Adipose tissue (tissue), 3 donors: ENCODE measurements at places on chromosomes 2 and 18. TPM values are rescaled to one million over a fixed set of nuclear protein-coding genes. Genes with fewer than 3 reads are reported as not detected.

Gene CFC1
- 18.0 TPM for polyA plus RNA-seq

Gene ATIC
- polyA plus RNA-seq, result 82.7 TPM

Gene CBLN2
- not detected for polyA plus RNA-seq

Gene CNGA3
- 0.31 TPM for polyA plus RNA-seq

Gene DSC2
- polyA plus RNA-seq, result 2.8 TPM

Gene ITGA6
- 10.7 TPM for polyA plus RNA-seq

Gene RBKS
- polyA plus RNA-seq, result 9.4 TPM

Gene DUSP2
- polyA plus RNA-seq, result 15.6 TPM

Gene PCGF1
- 22.5 TPM for polyA plus RNA-seq

Gene IL1A
- not detected for polyA plus RNA-seq

Gene MYO3B
- polyA plus RNA-seq, result not detected

Gene MSTN
- not detected for polyA plus RNA-seq

Gene SLC9A2
- 0.11 TPM for polyA plus RNA-seq

Gene SLC8A1
- polyA plus RNA-seq, result 1.9 TPM

Gene CGREF1
- 5.0 TPM for polyA plus RNA-seq

Gene EMX1
- polyA plus RNA-seq, result 0.45 TPM

Gene PELI1
- 17.9 TPM for polyA plus RNA-seq

Gene SLC30A3
- polyA plus RNA-seq, result 0.22 TPM

Gene NRP2
- polyA plus RNA-seq, result 11.4 TPM

Gene TSHZ1
- 8.6 TPM for polyA plus RNA-seq

Gene SLC9A4
- polyA plus RNA-seq, result 0.01 TPM

Gene SLC11A1
- 5.6 TPM for polyA plus RNA-seq

Gene AMER3
- 0.28 TPM for polyA plus RNA-seq

Gene FBXO41
- 0.51 TPM for polyA plus RNA-seq

Gene CNRIP1
- polyA plus RNA-seq, result 26.6 TPM

Gene CFAP210
- 0.21 TPM for polyA plus RNA-seq

Gene FAM161A
- polyA plus RNA-seq, result 1.8 TPM

Gene SLC23A3
- polyA plus RNA-seq, result 2.0 TPM

Gene RNF103
- 12.5 TPM for polyA plus RNA-seq

Gene PIGN
- polyA plus RNA-seq, result 8.0 TPM

Gene ALPG
- polyA plus RNA-seq, result not detected

Gene IL1RL1
- polyA plus RNA-seq, result 5.6 TPM
